ENCODE measurements at places on chromosomes 7 and 10.

DNA sequence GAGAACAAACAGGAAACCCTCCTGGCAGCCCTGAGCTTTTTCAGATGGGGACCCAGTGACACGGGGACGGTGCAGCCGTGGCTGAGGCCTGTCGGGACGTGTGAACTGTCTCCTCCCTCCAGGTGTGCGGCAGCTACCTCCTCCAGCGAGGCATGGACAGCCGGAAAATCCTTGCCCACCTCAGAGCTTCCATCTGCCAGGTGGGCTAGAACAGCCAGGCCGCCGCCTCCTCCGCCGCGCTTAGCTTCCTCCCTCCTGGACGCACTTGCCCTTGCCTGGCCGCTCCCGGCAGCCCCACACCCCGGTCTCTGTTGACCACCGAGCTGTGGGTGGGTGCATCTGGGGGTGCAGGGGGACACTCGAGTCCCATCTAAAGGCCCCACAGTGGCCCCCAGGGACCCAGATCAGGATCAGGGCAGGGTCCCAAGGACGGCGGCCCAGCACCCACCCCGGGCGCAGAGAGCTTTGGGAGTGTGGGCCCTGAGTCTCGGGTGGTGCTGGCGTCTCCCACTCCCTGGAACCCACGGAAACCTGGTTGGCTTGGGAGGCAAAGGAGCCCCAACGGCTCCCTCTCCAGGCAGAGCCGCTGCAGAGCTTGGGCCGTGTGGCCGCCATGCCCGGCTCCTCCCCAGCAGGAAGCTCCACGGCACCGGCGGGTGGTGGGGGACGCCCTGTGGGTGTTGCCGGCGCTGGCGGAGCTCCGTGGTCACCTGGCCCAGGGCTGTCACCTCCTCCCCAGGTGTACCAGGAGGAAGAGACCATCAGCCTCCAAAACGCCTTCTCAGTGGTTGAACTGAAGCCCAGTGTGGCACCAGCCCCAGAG is 32.9 kb upstream of the UTF1 start:
- DNase-seq = no peak

GRCh38 chr10:68895041-68895440 is 6.1 kb upstream of the DDX50 start:
- no peak for DNase-seq

DNA sequence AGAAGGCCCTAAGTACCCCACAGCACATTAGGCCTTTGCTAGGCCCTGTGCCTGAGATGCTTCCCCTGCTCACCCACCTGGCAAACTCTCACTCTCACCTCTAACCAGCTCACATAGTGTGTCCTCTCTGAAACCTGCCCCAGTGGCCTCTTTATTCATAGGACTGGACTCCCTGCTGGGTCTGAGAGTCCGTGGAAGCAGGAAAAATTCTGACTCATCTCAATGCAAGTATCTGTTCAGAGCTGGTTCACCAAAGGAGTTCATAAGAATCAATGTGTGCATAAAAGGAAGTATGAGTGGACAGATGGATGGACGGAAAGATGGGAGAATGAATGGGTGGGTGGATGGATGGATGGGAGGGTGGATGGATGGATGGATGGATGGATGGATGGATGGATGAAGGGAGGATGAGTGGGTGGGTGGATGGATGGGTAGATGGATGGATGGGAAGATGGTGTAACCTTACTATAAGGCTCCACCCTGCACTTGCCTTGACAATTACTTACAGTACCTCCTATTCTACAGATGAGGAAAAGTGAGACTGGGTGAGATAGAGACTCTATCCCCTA is 111.2 kb upstream of the ZMIZ1 start:
- no peak for DNase-seq

DNA sequence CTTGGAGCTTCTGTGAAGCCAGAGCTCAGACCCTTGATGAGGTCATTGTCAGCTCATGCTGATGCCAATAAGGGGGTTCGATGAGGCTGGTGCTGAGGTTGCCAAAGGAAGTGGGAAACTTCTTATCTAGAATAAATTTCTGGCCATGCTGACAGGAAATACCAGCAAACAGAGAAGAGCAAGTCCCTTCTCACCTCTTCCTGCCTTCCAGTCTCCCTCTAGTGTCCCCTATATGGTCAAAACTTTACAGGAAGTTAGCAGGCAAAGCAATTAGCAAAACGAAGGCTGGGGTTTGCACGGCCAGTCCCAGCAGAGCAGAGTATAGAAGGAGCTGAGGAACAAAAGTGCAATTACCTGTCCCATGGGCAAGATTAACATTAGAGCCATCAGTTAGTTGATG is 15.1 kb upstream of the NEUROG3 start:
- no peak for DNase-seq

GRCh38 chr10:77545585-77545984 is 92.0 kb downstream of the KCNMA1 start:
- DNase-seq = peak; percentile 48

DNA sequence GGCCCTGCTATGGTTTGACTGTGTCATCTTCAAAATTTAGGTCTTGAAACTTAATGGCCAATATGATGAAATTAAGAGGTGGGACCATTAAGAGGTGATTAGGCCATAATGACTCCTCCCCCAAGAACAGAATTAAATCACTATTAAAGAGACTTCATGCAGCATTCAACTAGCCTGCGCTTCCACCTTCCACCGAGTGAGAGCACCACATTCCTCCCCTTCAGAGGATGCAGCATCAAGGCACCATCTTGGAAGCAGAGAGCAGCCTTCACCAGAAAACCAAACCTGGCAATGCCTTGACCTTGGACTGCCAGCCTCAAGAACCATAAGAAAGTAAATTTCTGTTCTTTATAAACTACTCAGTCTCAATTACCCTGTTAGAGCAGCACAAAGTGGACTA is 371.1 kb upstream of the NFE2L3 start:
- no peak for DNase-seq

DNA sequence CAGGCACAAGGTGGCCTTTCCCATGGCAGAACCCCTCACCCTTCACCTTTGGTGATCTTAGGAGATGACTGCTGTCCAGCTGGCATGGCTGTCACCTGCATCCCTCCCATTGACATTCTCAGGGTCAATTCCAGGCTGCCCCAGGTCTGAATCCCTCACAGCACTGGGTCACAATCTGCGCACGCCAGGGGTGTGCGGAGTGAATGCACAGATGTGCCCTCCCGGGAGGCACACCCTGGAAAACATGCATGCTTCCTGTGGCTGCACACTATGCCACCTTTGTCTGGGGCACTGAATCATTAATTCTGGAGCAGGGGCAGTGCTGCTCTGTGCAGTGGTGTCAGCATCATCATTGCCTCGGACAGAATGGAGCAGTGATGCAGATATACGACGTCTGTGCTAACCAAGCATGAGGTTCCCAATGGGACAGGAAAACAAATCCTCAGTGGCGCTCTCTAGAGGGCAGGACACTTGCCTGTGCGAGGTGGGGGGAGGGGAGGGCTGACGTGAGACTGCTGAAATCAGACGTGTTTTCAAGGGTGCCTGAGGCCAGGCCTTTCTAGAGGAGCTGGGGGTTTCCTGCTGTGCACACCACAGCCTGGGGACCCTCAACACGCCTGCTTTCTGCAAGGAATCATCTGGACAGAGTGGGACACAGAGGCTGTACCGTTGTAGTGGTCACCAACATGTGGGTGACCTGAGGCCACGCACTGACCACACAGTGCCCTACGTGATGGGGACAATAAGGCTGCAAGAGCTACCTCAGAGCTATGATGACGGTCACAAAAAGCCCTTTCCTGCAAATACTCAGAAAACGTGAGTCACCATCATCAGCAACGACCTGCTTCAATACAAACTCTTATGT is 77.9 kb downstream of the HIPK2 start:
- DNase-seq = no peak

DNA sequence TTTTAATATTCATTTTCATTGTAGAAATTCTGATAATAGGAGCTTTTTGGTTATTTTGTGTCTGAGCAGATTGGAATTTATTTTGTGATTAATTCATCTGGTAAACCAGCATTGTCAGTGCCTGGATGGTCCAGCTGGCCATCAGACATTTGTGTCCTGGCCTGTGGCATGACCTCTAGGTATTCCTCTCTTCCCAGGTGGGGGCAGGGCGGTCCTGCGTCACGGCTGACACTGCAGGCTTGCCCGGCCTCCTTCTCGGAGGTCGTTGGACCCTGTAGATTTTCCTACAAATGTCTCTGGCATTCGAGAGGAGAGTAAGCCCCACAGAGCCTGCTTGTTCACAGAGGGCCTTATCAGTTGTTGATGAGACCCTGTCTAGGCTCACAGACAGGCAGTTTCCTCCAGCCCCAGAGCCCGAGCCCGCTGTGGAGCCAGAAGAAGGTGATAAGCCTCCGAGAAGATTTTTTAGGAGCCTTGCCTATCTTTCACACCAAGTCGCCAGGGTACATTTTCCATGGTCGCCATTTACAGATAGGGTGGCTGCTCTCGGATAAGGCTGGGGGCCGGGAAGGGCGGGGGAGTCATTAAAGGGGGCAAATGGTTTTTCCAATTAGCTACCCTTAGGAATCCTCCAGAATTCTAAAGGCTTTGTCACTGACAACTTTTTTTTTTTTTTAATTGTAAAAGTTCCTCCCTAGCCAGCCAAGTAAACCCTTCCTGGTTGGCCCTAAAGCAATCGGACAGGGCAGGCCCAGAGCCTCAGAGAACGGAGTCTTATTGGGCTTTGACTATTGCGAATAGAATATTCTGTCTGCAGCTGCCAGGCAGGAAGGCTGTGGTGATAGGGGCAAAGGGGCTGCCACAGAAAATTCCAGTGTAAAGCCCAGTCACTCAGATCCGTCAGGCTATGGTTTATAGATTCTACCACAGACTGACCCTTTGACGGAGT is 78.1 kb upstream of the TBX20 start:
- DNase-seq = no peak

DNA sequence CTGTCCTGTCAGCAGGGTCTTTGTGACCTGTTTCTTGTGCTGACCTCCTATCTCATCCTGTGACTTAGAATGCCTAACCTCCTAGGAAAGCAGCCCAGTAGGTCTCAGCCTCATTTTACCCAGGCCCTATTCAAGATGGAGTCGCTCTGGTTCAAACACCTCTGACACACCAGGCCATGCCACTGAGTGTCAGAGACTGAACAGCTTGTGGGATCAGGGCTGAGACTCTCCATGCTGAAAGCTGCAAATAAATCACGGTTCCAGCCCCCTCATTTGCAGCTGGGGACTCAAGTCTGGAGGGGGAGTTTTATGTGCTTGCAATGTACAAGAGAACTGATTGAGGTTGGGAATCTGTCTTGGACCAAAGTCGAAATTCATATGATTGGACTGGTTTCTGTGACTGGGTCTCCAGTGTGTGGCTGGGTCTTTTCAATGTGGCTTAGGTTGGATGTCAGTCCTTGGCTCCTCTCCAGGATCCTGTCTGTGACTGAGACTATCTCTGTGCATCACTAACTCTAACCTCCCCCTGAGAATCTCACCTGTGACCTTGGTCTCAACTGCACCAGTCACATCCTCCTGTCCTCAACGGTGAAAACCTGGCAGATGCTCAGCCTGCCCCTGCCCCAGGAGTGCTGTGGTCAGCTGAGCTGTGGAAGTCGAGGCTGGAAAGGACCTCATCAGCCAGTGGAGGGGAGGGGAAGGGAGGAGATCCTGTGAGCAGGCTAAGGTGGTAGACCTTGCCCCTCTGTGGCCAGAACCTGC is 11.7 kb downstream of the PRF1 start:
- DNase-seq = peak; percentile 21

GRCh38 chr10:91590142-91590903 is 42.5 kb downstream of the PPP1R3C start:
- peak; percentile 83 for DNase-seq

GRCh38 chr7:70267381-70268120 is 669.3 kb downstream of the AUTS2 start:
- DNase-seq = no peak

- peak; percentile 13 for DNase-seq
Measured at GRCh38 chr7:142868188-142868985, 13.5 kb downstream of the EPHB6 start.

DNA sequence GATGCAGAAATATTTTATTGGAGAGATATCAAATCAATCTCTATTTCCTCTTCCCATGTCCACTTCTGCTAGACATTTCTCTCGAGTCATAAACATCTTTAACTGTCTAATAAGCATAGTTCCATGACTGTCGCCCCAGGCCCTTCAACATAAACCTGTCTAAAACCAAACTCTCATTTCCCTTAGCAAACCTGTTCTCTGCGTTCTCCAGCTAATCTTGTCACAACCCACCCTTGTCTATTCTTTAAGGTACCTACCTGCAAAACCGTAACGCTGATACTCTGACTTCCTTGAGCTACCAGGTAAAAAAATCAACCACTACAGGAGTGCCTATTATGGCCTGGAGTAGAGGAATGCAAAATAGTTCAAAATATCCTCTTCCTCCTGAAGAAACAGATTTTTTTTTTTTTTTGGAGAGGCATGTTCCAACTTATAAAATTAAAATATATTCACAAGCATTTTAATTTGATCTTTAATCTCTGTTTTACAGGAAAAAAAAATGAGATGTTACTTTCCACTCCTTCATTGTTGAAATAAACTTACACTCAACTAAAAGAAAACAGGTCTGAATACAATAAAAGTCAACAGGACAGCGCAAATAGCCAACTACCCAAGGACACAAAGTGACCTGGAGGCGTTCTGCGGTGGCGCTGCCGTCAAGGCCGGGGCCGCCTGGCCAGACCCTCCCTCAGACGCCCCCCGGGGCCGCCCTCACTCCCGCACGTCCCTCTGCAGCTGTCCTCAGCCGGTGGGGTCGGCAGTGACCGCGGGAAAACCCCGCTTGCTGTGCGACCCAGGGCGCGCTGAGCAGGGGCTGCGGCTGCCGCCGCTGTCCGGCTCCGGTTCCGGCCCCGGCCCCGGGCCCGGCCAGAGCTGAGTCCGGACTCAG is 765 bp downstream of the SLC25A40 start:
- DNase-seq = no peak

DNA sequence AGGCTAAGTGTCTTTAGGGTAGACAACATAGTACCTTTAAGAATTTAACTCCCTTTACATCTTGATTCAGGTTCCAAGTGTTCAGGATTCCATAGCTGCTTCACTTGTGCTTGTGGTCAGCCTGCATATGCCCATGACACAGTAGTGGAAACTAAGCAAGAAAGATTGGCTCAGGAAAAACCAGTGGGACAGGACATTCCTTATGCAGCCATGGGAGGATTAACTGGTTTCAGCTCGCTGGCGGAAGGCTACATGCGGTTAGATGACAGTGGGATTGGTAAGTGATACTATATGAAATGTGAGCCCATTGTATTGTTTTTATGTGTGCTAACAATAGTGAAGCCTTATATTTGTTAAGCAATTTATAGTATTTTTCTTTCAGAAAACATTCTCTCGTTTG is 11.3 kb downstream of the FAM221A start:
- DNase-seq = no peak
